CD4-positive, alpha-beta T cell treated with Interleukin-4 for 1 hour (primary cell): ENCODE measurements at places on chromosomes 16 and 17.

GRCh38 chr16:69831212-69832123 lies 69.3 kb downstream of the WWP2 start:
- DNase-seq: no peak

DNA sequence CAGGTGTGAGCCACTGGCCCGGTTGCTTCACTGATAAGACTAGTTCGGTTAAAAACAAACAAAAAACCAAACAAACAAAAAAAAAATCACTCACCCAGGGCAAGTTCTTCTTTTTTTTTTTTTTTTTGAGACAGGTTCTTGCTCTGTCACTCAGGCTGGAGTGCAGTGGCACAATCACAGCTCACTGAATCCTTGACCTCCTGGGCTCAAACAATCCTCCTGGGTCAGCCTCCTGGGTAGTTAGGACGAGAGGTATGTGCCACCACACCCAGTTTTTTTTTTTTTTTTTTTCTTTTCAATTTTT lies 119.5 kb upstream of the CORO6 start:
- no peak for DNase-seq

DNA sequence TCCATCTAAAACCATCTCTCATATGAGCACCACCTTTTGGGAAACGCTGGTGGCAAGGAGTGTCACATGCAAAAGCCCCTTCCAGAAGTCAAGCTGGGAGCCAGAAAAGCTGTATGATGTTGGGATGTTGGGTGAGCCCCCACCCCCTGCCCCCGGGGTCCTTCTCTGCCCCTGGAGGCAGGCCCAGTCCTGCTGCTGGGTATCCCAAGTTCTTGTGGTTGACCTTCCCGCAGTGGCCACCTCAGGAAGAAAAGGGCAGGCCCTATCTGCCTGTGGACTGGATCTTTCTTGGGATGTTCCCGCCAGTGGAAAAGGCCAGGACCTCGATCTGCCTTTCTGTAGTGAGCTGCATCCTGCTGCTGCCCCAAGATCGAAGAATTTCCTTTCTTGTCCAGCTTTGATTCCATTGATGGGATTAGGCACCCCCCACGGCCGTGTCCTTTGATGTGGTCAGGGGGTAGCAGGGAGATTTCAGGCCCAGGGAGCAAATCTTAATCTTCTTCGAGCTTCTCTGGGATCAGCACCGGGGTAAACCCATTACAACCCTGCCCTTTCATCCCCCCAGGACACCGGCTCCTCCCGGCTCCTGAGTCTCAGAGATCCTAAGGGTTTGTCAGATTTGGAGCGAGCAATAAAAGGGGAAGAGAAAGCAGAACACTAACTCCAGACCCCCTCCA lies 165.6 kb downstream of the RAB11FIP4 start:
- no peak for DNase-seq

DNA sequence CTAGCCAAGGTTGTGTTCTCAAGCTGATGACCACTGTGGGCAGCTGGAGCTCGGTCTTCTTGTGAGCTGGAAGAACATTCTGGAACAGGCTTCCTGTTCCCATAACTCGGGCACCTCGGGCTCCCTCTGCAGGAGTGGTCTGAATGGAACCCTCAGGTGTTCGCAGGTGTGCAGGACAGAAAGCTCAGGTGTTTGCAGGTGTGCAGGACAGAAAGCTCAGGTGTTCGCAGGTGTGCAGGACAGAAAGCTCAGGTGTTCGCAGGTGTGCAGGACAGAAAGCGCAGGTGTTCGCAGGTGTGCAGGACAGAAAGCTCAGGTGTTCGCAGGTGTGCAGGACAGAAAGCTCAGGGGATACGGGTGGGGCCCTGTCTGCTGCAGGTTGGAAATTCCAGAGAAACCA lies 109.0 kb upstream of the CACNG5 start:
- DNase-seq: no peak

DNA sequence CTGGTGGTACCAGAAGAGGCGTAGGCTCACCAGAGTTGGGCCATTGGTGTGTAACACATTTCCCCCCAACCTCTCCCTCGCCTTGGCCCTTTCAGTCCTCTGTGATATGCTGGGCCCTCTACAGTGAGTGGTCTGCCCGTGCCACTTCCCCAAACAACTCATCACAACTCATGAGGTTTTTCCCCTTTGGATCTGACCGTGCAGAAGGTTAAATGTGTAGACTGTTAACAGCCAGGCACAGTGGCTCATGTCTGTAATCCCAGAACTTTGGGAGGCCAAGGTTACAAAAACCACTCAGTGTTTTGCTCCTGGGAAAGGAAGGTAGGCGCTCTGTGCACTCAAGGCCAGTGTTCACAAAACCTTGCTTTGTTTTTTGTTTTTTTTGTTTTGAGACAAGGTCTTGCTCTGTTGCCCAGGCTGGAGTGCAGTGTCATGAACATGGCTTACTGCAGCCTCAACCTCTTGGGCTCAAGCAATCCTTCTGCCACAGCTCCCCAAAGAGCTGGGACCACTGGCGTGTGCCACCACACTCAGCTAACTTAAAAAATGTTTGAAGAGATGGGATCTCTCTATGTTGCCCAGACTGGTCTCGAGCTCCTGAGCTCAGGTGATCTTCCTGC lies 11.3 kb upstream of the CYB5B start:
- DNase-seq: no peak

DNA sequence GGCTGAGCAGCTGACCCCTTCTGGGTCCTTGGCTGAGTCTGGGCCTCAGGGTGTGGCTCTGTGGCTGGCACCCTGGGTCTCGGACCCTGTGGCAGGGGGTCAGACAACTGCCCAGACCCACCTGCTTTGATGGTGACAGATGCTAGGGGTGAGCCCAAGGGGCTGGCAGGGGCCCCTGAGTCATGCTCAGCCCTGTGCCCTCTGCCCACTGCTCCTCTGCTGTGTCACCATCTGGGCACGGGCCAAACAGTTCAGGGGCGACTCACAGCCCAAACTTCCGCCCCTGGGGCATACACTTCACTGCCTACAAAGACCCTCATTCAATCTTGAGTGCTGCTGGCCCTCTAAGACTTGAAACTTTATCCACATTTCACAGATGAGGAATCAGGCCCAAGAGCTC lies 5.7 kb downstream of the ADGRG1 start:
- no peak for DNase-seq

DNA sequence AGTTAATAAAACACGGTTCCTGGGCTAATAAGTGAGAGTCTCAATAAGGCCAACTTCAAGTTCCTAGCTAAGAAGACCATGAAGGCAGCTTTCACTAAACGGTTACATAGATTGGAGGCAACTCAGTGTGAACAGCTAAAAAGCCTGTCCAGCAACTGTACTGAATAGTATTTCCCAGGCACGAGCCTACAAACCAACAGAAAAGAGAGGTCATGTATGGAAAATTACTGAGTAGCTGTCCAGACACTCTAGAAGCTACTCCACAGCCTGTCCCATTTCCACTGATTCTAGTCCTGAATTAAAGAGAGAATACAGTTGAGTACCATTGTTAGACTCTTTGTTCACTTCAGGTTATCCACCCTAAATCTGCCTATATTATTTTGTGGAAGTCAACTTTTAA lies 36.5 kb upstream of the C17orf78 start:
- no peak for DNase-seq

GRCh38 chr16:5979905-5980550 lies 882.4 kb upstream of the EEF2KMT start:
- no peak for DNase-seq
